ENCODE measurements at places on chromosomes 7 and 10. TPM values are rescaled to one million over a fixed set of nuclear protein-coding genes. Genes with fewer than 3 reads are reported as not detected.

Gene CALD1
- not detected for polyA plus RNA-seq

Gene PILRA
- 1.5 TPM for polyA plus RNA-seq

Gene GPR22
- not detected for polyA plus RNA-seq

Gene ANKRD30A
- not detected for polyA plus RNA-seq

Gene ZNF425
- 0.20 TPM for polyA plus RNA-seq

Gene HKDC1
- not detected for polyA plus RNA-seq

Gene METTL27
- not detected for polyA plus RNA-seq

Gene GPR15LG
- not detected for polyA plus RNA-seq

Gene DHTKD1
- polyA plus RNA-seq: 9.1 TPM

Gene IFIT1B
- not detected for polyA plus RNA-seq

Gene GRM3
- polyA plus RNA-seq: not detected

Gene PTF1A
- not detected for polyA plus RNA-seq

Gene CPA4
- polyA plus RNA-seq: not detected

Gene AMPH
- polyA plus RNA-seq: 0.45 TPM

Gene SEM1
- 134 TPM for polyA plus RNA-seq

Gene SMURF1
- polyA plus RNA-seq: 2.0 TPM

Gene CXCL12
- not detected for polyA plus RNA-seq

Gene OR9A2
- polyA plus RNA-seq: not detected

Gene DYNC1I1
- not detected for polyA plus RNA-seq

Gene ADRA2A
- polyA plus RNA-seq: not detected
